ENCODE measurements at places on chromosomes 13 and 19.
A peak's percentile ranks its signal among the peaks of the same experiment; 100 is the strongest.

DNA sequence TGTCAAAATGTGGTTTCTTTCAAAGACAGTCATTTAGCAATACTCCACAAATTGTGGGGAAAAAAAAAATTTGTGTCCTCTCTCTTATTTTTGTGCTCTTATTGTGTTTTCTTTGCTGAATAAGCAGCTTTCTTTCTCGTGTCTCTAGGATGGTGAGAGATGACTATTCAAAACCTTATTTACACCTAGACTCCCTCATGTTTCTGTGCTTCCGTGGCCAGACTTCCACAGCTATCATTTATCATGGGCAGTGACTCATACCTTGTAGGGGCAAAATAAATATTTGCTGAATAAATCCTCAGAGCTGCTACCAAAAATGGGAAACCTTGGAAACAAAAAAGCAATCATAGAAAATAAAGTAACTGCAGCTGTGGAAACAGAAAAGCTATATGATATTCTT is 204.9 kb upstream of the MIR17HG start:
- DNase-seq, result no peak

DNA sequence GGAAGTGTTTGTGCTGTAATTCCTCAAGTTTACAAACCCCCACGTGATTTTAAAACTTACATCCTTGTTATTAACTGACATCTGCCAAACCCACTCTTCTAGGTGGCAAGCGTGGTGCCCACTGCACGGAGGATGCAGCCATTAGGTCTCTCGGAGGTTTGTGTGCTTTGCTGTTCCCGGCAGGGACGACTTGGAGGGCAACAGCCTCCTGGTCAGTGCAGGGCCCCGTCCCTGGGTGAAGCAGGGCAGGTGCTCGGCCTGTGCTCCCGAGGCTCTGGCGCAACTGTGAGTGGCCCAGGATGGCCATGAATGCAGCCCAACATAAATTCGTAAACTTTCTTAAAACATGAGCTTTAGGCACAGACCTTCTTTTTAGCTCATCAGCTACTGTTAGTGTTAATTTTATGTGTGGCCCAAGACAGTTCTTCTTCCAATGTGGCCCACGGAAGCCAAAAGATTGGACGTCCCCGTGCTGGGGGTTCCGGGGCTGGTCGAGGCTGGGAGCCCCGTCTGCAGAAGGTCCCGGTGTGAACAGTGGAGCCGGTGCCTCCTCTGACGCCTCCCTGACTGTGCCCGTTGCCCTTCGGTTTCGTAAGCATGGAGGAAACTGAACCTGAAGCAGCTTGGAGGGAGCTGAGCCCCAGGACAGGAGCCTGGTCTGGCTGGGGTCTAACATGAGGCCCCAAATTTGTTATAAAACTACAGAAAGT is 11.9 kb downstream of the GAS6 start:
- no peak for DNase-seq

DNA sequence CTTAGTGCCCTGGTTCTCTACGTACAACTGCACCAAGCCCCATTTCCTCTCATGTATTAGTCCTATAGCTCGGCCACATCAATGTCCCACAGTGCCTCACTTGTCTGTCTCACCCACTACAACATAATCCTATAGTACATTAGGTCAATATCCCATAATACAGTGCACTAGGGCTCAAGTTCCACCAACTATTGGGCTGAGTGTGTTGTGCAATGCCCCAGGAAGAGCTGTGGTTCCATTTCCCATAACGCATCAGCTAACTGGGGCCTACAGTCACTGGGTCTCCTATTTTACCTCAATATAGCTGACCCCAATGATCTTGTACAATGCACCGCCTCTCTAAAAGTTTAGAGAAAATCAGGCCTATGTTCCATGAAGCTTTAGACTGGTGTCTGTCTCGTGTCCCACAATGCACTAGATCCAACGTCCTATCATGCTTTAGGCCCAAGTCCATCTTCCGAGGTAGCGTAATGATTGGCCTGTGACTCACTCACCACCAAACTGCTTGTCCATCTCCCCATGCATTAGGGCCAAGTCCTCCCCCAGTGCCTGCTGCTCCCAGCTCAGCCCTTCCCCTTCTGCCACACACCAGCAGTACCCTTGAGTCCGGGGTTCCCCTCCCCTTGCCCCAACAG is 21.8 kb downstream of the TSKS start:
- peak; percentile 42 for DNase-seq

GRCh38 chr13:49418206-49418605 is 25.7 kb downstream of the CAB39L start:
- DNase-seq, result no peak

GRCh38 chr13:20798027-20798426 is 24.3 kb upstream of the EEF1AKMT1 start:
- no peak for DNase-seq

- peak; percentile 73 for DNase-seq
Measured at GRCh38 chr13:33194820-33195692, 90.5 kb downstream of the STARD13 start.

DNA sequence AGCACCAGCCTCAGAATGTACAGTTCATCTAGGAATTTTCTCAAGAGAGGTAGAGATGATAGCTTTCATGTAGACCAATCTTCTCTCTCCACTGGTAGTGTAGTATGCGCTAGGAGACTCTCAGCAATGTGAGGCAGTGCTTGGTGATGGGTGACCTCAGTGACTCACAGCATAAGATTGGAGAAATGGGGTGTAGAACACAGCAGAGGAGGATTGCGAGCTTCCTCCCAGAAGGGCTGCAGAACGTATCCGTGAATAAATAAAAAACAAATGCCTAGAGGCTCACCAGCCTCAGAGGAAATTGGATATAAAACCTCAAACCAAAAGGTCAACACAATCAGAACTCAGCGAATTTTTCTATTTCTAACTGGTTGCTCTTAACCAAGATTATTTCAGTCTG is 182.9 kb upstream of the RXFP2 start:
- DNase-seq, result no peak

DNA sequence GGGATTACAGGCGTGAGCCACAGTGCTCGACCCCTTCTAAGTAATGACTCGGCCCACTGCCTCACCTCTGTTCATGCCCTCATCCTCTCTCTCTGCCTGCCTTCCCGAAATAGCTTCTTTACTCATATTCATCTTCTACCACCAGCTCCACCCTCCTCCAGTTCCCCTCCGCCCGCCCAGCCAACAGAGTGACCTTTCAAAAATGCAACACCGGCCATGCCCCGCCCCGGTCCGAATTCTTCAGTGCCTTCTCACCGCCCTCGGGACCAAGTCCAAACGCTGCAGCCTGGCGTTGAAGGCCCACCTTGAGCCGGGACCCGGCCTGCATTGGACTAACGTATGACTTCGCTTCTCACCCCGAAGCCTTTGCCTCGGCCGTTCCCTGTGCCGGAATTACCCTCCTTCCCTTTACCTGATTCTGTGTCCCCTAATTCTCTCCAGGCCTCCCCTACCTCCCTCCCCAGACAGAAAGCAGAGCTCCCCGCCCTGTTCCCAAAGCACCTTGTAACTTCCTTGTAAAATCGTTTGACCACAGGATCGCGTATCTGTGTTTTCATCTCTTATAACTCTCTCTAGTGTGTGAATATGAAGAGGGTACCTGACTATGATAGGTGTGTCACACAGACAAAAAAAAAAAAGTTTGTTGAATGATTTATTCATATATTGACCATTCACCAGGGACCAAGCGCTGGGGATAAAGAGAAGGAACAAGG is 8.1 kb upstream of the MUC16 start:
- no peak for DNase-seq

GRCh38 chr13:64925284-64925683 is 2304.9 kb downstream of the PCDH9 start:
- DNase-seq, result no peak

DNA sequence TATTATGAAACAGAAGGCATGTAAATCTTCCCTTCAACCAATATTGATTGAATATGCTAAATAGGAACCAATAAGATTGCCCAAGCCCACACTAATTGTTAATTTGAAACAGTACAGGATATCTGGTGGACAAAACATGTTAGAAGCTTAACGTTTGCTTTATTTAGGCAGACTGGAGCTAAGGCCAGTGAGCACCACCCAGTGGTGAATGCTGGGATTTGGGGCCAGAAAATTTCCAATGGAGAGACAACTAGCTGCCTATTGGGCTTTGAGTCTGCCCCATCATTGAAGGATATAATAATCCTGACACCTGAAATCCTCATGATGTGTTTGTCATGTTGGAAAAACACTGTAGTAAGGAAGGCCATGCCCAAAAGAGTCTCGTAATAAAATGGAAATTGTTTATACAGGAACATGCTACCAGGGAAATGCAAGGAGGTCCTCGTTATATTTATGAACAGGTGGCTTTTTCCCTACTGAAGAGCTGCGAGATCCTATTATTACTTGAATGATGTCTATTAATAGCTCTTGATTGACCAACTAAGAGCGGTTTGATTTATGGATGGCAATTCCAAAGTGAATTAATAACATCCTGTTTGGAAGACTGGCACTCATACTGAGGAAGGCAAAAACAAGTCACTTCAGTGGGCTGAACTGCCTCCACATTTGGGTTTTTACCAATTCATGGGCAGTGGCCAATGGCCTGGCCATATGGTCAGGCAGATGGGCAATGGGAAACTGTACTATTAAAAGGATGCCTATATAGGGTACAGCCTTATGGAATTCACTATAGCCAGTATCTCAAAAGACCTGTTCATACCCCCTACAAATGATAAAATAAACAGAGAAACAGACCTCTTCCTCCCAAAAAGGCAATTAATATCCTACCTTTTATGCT is 8.7 kb downstream of the SIGLECL1 start:
- peak; percentile 24 for DNase-seq

GRCh38 chr13:31208559-31209122 is 8.9 kb downstream of the B3GLCT start:
- no peak for DNase-seq

- no peak for DNase-seq
Measured at GRCh38 chr13:51396352-51396751, 56.5 kb downstream of the INTS6 start.

DNA sequence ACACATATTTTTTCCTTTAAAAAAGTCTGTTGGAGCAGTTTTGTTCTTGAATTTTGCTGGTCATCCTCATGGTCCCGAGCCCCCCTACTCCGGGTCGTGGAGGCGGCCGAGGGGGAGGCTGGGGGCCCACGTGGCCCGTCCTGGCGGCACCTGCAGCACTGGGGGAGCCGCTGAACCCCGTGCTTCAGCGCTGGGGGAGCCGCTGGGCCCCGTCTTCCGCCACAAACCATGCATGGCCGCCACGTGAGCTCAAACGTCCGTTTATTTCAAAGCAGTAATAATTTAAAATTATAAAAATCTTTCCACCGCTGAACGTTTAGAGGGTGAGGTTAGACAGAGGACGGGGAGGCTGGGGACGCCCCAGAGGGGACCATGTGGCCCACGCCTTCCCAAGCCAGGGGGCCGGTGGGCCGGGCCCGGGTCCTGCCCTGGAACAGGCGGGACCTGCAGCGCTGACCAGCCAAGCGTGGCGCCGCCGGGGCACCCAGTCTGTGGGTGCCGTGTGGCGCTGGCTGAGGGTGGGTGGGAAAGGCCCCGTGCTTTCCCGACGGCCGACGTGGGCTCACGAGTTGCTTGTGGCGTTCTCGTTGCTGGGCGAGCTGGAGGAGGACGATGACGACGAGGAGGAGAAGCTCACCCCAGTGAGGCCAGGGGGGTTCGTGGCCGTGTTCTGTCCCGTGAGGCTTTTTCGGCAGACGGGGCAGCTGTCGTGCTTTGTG is 8.0 kb downstream of the FGF22 start:
- no peak for DNase-seq
